Occipital lobe (tissue), 3 donors: ENCODE measurements at places on chromosomes 4 and X.

- DNase-seq, result no peak
Measured at GRCh38 chr4:4687935-4688727, 146.3 kb upstream of the STX18 start.

DNA sequence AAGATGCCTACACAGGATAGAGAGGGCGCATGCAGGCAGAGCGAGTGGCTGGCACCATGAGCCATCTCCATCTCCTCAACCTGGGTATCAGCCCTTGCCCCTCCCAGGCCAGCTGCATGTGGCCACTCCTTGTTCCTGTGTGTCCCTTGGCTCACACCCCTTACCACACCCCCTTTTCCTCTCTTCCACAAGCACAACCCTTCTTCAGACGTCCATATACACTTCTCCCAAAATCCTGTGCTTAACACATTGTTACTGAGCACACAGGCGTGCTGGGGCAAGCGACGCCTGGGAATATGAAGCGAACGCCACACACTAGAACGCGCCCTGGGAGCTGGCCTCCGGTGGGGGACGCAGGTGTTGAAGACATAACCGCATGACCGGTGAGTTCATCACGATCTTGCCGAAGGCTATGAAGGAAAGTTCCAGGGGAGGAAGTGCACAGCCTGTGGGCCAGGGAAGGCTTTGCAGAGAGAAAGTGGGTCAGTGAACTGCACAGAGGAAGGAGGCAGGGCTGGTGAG is 19.1 kb upstream of the KIAA0232 start:
- DNase-seq, result no peak

- DNase-seq, result no peak
Measured at GRCh38 chrX:99242001-99242400, 1168.1 kb downstream of the PCDH19 start.

GRCh38 chr4:172134521-172134920 is 321.3 kb downstream of the GALNTL6 start:
- DNase-seq, result no peak

- no peak for DNase-seq
Measured at GRCh38 chr4:90189946-90190345, 62.8 kb downstream of the CCSER1 start.

DNA sequence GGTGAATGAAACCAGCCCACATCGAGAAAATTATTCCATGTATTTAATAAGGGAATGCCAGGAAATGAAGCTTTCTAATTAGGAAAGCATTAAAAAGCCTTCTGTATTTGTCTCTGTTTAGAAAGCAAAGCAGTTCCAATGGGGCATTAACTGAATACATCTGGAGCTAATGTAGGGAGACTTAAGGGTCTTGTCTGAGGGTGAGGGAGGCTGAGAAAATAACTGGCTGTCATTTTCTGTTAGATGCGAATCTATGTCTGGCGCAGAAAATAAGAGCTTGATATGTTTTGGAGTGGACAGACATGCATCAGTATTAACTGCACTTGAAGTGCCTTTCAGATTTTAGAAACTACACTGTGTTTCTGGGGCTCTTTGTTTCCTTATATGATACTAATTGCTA is 111.3 kb downstream of the KLHL8 start:
- DNase-seq, result no peak

DNA sequence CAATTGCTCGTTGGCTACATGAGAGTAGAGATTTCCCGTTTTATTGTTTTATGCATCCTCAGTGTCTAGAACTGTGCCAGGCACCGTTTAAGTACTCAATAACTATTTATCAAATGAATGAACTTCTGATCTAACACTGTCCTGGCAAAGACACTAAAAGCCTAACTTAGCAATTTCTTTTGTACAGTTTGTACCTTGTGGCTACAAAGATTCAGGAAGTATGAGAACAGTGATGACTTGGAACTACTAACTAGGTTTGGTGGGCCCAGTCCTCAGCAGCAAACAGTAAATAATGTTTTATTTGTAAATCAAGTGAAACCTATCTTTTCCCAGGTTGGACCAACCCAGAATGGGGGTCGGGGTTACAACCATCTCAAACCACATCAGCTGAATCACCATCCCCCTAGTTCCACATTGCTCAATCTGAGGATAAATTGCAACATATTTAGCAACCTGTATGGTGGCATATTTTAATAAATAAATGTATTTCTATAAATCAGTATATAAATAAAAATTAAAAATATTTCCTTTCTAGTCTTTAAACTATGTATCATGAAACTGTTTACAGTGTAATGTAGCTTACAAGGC is 12.3 kb upstream of the SCRG1 start:
- no peak for DNase-seq

- no peak for DNase-seq
Measured at GRCh38 chr4:153521999-153522801, 56.0 kb downstream of the TMEM131L start.

DNA sequence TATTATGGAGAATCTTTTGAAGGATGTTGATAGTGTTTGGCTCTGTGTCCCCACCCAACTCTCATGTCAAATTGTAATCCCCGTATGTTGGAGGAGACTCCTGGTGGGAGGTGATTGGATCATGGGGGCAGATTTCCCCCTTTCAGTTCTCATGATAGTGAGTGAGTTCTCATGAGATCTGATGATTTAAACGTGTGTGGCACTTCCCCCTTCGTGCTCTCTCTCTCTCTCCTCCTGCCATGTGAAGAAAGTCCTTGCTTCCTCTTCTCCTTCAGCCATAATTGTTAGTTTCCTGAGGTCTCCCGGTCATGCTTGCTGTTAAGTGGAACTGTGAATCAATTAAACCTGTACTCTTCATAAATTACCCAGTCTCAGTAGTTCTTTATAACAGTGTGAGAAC is 166.1 kb upstream of the NUDT6 start:
- DNase-seq, result no peak

DNA sequence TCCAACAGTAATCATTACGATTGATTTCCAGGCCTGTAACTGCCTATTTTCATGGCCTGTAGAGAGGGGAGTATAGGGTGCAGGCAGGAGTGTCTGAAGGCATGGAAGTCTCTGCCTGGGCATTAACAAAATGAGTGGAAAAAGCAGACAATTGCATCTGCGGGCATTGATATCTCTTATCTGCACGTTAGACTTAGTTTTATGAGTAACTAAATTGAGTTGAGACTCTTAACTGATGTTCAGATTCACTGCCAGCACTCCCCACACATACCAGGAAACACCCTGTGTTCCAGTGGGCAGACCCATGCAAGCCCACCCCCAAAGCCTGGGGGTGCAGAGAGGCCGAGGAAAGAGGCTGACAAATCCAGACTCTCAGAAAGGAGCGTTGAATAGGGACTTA is 33.3 kb downstream of the F11 start:
- no peak for DNase-seq

GRCh38 chr4:98343626-98344025 is 82.4 kb downstream of the RAP1GDS1 start:
- no peak for DNase-seq

DNA sequence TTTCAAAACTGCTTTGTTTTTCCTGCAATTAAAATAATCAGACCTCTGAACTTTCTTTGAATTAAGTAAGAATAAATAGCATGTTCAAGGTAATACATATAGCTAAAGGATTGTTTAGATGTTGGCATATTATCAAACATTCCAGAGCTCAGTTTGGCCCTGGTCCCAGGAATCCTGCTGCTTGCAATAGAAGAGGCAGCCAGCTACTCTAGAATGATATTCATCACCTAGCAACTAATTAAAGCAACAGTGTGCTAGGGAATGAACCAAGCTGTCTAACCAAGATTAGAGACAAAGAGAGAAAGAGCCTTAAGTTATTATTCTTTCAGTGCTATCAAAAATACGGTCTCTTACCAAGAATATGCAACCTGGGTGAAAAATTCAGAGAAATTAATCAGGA is 460.9 kb downstream of the GABRG1 start:
- DNase-seq, result peak; percentile 24

DNA sequence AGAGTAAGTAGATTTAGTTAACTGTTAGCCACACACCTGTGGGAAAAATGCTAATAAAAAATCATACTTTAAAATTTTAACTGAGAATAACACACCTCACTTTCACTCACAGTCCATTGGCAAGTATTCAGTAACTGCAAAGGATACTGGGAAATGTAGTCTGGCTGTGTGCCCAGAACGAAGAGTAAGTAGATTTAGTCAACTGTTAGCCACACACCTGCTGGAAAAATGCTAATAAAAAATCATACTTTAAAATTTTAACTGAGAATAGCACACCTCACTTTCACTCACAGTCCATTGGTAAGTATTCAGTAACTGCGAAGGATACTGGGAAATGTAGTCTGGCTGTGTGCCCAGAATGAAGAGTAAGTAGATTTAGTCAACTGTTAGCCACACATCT is 178.4 kb upstream of the NWD2 start:
- DNase-seq, result no peak

DNA sequence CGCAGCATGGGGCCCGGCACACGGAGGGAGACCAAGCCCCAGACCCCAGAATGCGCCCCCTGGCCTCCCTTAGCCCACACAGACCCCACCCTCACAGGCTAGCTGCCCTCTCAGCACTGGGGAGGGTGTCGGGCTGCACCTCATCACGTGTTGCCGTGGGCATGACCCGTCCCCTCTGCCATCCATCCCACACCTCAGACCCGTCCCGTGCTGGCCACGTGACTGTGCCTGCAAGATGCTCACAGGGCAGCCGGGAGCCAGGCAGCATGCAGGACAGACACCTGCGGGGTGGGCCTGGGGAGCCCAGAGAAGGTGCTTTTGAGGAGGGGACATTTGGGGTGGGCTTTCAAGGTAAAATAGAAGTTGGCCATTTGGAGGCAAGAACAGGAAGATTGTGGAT is 4.8 kb downstream of the MSANTD1 start:
- DNase-seq, result no peak

GRCh38 chr4:94567811-94568210 is 116.1 kb downstream of the PDLIM5 start:
- no peak for DNase-seq

DNA sequence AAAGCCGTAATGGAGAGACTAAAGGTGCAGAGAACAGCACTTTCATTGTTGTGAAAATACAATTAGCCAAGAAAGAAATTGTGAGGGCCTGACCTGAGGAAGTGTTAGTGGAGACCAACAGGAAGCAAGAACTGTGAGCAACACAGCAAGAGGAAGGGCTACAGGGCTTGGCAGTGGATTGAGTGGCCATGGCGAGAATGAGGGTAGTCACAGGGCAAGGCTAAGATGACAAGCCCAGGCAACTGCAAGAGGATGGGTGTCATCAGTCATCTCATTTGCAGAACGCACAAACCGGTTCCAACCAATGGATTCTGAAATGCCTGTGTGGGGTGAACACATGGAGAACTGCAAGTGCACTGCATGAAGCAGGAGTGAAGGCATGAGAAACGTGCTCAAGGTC is 3.6 kb downstream of the SLC10A6 start:
- no peak for DNase-seq

DNA sequence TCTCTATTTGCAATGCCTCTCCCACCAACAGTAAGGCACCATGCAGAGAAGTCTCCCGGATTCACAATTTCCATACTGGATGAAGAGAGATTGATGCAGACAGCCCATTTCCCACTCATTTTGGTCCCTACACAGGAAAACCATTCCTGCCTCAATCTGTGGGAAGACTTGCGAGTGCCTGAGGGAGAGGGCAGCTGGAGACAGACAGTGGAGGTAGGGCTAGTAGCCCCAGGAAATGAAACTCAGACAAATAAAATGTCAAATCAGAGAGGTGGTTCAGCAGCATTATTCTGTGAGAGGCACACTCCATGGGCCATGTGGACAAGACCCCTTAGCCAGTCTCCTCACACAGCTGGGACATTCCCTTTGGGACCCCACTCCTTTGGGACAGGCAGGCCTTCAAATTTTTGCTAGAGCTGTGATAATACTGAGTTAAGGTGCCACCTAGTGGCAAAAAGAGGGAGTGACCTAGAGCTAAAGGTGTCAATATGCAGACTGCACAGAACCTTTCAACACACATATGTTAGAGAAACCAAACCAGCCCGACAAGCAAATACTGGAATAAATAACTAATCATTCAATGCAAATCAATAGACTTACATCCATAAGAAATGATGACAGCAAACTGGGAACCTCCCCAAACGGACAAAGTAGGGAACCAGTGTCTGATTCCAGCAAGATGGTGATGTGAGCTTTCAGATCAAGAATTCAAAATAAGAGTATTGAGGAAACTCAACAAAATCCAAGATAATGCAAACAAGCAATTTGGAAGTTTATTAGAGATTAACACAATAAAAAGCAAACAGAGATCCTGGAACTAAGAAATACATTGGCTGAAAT is 1865.3 kb upstream of the AGA start:
- DNase-seq, result no peak

GRCh38 chrX:16488959-16489358 is 161.0 kb upstream of the S100G start:
- no peak for DNase-seq

DNA sequence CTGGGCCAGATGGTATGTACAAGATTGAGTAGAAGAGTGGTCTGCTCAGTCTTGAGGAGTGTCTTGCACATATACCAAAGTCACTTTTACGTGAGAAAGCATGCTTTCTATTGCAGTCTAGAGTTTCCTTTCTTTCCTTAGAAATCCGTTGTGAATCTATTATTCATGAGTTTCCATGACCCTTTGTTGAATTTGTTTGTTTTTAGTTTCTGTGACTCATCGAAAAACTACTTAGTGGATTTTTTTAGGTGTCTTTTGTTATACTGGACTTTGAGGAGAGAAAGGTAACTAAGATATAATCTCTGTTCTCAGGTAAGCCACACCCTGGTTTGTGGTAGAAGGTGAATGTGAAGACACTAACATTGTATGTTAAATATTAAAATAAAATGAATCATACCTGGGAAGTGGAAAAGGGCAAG is 23.0 kb downstream of the GALNT7 start:
- DNase-seq, result no peak

DNA sequence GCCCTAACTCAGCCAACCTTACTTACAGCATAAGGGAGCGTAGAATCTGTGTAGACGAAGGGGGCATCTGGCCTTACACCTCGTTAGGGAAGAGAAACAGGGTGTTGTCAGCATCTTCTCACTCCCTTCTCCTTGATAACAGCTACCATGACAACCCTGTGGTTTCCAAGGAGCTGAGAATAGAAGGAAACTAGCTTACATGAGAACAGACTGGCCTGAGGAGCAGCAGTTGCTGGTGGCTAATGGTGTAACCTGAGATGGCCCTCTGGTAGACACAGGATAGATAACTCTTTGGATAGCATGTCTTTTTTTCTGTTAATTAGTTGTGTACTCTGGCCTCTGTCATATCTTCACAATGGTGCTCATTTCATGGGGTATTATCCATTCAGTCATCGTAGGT is 14.6 kb downstream of the PLP1 start:
- no peak for DNase-seq
